ENCODE measurements at places on chromosomes 1 and 21.

DNA sequence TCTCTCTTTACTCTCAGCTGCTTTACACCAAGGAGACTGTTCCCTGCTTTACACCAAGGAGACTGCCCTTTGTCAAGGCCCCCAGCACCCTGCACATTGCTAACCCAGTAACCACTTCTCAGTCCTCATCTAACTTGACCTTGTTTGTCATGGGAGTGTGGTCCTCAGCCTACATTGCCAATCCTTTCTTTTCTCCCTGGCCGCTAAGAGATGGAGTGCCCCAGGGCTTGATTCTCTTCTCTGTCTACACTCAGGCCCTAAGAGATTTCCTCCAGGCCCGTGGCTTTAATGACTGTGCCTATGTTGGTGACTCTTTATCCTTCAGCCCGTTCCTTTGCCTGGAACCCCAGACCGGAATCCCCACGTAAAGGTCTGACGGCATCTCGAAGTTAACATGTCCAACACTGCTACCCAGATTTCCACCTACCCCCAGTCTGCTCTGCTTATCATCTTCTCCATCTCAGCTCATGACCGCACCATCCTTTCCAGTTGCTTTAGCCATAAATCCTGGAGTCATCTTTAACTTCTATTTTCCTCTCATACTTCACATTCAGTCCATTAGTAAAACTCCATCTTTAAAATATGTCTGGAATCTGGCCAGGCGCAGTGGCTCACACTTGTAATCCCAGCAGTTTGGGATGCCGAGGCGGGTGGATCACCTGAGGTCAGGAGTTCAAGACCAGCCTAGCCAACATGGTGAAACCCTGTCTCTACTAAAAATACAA lies 9.5 kb upstream of the SEMA4A start:
- no peak for DNase-seq

- no peak for DNase-seq
Observed at GRCh38 chr1:30164693-30165092, 558.7 kb downstream of the MATN1 start.

GRCh38 chr1:4307911-4308545 lies 346.4 kb upstream of the AJAP1 start:
- no peak for DNase-seq

- DNase-seq = no peak
Observed at GRCh38 chr1:185674201-185674600, 60.0 kb upstream of the HMCN1 start.

GRCh38 chr1:228497206-228497605 lies 10.0 kb downstream of the RNF187 start:
- DNase-seq = no peak

GRCh38 chr1:61043010-61043820 lies 39.1 kb upstream of the NFIA start:
- DNase-seq = peak; percentile 68
